ENCODE measurements at places on chromosomes 4 and X.

GRCh38 chrX:1072637-1073377 lies 139.6 kb downstream of the CRLF2 start:
- no peak for DNase-seq

GRCh38 chr4:110619463-110620247 lies 3.2 kb downstream of the PITX2 start:
- DNase-seq, result no peak

- peak; percentile 5 for DNase-seq
Measured at GRCh38 chrX:30504309-30504708, 73.3 kb downstream of the TASL start.

DNA sequence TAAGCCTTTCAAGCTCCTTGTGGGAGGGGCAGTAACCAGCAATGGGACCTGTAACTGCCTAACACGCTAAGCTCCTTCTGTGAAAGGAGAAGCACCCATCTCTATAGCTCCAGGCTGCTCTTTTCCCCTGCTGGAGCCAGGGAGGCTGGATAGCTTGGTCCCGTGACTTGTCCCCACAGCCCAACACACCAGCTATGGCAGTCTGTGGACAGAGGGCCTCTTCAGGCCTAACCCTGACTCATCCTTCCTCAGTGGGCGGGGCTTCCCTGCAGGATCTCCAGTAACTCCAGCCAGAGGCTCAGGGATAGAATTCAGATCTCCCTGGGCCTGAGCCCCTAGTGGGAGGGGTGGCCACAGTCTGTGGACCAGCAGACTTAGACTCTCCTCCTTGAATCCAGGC lies 1290.1 kb downstream of the PCDH7 start:
- DNase-seq, result no peak

- no peak for DNase-seq
Measured at GRCh38 chr4:6917461-6918271, 8.0 kb downstream of the TBC1D14 start.

DNA sequence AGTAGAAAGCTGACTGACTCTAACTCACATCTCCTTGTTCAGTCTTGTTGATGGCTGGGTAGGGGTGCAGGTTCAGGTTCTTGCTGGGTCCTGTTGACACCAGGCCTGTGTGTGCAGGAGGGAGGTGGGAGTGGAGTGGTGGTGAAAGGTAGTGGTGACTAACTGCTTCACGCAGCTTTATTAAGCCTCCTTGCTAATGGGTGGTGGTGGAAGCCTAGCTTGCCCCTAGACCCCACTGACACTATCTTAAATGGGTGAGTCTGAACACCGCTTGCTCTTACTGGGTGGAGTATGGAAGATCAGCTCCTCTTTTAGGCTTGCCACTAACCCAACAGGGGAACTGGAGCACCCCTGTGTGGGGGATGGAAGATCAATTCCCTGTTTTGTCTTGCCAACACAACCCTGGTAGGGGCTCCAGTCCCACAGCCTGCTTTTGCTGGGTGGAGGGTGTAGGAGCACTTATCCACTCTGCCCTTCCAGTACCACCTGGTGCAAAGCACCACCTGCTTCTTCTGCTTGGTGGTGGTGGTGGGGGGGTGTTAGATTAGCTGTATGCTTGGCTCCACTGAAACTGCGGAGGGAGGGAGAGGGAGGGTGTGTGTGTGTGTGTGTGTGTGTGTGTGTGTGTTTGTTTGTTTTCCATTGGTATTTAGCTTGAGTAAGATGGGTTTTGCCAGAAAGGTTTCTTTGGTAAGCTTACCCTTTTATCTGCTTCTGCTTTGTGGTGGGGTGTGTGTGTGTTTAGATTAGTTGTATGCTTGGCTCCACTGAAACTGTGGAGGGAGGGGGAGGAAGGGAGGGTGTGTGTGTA lies 25.6 kb downstream of the KDM6A start:
- DNase-seq, result no peak

GRCh38 chrX:1074172-1074571 lies 138.3 kb downstream of the CRLF2 start:
- DNase-seq, result no peak

Data from forelimb muscle (tissue), 1 donor.